ENCODE measurements at places on chromosomes 12 and 14.

DNA sequence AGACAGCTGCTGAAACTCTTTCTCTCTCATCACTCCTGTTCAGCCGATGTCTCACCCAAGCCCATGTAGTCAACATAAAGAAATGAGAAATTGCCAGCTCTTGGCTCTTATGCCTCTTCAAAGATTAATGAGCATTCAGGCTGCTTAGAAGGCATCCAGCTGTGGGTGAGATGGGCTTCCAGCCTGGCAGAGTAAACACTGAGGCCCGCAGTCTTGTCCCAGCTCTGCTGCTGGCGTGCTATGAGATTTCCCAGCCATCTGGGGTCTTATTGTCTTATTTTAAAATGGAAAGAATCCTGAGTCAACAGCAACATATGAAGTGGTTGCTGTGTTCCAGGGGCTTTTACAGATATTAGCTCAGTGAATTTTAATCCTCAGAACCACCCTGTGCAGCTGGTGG is 12.6 kb downstream of the RXYLT1 start:
- no peak for DNase-seq

DNA sequence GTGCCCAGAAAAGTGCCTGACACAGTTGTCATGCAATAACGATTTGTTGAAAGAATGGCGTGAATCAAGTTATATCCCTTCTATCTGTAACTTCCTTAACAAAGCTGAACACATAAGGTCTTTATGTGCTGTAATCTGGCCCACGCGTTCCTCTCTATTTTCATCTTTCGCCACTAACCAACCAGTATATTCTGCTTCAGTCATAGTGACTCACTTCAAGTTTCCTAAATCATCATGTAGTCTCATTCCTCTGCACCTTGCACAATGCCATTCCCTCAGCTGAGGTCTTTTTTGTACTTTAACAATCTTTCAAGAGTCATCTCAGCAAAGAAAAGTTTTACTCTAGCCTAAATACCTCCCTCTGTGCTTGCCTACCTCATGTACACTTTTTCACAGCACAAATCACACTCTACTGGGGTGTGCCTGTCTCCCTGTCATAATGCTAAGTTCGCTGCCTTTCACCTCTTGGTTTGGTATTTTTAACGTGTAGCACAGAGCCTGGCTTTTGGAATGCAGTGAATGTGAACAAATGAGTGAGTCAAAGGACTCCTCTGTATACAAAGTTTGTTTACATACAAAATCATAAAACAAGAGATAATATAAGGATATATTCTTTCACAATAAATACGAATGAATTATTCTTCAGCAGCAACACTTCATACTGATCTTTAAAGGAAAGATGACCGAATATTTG is 2.9 kb upstream of the CMAS start:
- DNase-seq: no peak

GRCh38 chr14:103112400-103113243 is 10.6 kb upstream of the TNFAIP2 start:
- no peak for DNase-seq

- DNase-seq: no peak
These were observed 24.9 kb downstream of the FCF1 start for GRCh38 chr14:74737753-74738325.

DNA sequence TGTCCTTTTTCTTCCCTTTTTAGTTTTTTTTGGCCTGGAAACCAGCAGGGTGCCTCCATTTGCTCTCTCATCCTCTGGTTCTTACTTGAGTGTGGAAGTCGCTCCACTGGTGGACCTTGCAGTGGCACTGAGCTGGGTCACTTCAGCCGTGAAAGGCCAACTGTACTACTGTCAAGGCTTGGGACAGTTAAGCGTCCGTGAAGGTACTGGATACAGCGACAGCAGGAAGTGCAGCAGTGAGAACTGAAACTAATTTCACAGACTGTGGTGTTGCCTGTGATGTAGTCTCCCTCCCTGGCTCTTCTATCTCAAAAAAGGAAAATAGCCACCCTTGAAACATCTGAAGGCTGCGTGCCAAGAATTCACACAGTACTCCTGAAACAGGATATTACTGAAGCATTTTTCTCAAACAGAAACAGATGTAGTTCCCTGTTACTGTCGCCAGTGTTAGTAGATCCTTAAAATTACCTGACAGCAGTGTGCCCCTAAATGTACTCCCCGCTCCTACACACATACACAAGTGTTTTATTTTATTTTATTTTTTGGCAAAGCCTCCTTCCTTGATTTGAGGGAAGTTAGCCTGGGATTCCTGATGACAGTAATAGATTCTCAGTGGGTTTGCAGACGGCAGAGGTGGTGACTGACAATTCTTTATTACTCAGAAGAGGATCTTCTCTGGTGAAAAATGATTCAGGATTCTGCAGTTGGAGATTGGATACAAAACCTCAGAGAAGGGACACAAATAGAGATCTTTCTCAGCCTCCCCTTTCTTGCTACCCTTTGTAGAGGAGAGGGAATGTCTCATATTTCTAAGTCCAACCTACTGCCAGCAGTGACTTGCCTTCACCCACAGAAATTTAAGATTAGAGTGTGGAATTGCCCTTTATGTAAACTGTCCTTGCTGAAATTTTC is 4.4 kb downstream of the SUSD6 start:
- DNase-seq: no peak

DNA sequence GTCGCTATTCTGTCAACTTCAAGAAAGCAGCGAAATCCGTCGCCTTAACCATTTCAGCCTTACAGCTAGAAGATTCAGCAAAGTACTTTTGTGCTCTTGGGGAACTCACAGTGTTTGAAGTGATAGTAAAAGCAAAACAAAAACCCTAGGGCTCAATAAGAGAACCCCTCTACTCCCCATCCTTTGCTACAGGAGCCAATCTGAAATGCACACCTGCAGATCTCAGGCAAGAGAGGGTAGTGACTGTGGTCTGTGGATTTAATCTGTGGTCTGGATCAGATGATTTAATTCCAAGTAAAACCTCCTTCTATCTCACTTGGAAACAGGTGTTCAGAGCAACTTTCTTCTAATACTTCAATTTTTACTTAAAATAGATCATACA is 422.9 kb upstream of the OR4E1 start:
- no peak for DNase-seq

- DNase-seq: no peak
These were observed 196.9 kb downstream of the KITLG start for GRCh38 chr12:88383405-88383804.

GRCh38 chr14:105979446-105979845 is 453.1 kb downstream of the TMEM121 start:
- no peak for DNase-seq

- DNase-seq: no peak
These were observed 101.2 kb upstream of the EGLN3 start for GRCh38 chr14:34051966-34052657.

- no peak for DNase-seq
These were observed 416.2 kb upstream of the CCDC196 start for GRCh38 chr14:66069830-66070541.

DNA sequence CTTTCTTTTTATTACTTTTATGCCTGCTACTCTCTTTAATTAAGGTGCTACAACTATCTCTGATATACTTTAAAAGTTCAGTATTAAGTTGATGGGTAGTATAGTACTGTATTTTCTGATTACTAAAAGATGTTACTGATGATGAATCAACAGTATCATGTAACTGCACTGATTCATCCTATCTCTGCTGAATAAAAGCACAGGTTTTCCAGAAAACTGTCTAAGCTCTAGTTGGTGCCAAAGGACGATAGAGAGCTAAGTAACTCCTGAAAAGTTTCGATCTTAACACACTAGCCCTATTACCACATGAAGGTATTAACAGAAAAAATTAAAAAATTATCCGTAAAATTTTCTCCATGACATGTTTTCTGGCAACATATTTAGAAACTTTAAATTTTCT is 2.1 kb downstream of the SCAF11 start:
- no peak for DNase-seq

DNA sequence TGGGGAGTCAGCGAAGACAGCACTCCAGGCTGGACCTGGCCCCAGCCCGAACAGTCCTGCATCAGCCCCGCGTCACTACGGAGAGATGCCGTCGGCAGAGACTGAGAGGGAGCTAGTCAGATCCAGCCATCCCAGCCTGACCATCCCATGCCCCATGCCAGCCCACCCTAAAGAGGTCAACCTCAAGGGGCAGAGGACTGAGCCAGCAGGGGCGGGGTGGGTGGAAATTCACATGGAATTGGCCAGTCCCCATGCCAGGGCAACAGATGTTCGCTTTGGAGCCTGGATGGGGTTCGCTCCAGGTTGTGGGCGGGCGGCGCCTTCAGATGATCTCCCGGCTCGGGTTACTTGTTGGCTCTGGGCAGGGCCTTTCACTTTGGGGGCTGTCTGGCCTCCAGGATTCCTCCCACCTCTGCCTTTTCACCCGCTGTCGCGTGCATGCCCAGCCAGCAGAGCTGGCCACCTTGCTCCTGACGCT is 154.3 kb downstream of the TSPAN9 start:
- no peak for DNase-seq

DNA sequence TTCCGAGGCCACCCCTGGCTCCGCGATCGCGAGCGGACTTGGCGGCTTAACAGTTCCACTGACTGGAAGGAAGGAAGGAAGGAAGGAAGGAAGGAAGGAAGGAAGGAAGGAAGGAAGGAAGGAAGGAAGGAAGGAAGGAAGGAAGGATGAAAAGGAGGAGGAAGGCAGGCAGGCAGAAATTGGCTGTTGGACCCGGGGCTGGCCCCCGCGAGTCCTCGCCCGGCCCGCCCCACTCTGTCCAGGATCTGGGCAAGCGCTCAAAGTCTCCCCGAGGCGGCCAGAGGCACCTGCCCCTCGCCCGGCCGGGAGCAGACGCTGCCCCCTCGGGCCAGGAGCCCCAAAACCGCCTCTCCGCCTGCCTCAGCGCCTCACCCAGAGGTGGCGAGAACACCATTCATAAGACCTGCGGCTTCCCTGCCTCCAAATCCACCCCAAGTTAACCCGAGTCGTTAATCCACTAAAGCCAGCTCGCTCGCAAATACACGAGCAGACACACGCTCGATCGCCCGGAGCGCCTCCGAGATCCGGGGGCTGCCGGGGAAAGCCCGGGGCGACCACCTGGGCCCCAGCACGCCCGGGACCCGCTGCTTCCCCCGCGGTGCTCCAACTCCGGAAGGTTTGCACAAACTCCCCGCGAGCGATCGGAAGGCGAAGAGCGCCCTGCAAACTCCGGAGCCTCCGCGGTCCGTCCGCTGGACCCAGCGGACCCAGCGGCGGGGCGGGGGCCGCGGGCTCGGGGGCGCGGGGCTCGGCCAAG is 844 bp downstream of the DPF3 start:
- DNase-seq: no peak

DNA sequence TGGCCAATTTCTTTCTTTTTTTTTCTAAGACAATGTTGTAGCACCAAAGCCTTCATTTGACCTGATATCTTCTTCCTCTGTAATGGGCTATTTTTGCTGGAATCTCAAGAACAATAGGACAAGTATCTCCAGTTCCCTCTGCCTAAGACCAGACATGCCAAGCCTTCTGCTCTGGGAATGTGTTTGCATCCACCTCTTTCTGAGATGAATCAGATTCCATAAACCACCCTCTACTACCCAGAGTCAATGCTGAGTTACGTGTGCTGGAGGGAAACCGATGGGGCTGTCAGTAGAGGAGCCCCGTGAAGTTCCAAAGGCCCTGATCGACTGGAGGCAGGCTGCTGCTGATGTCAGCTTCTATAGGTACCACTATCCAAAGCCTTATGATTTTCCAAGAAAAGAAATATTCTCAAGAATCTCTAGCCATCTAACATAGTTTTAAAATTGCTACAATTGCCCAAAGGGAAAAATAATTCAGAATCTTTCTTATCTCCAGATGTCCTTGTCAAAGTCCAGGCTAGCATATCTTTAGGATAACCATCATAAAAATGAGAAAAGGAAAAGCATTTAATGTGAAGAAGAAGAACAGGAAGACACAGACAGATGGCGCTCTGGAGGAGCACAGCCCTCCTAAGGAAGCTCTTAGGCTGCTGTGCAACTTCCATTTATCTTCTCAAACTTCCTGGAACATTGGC is 101.9 kb downstream of the SLC8A3 start:
- no peak for DNase-seq

DNA sequence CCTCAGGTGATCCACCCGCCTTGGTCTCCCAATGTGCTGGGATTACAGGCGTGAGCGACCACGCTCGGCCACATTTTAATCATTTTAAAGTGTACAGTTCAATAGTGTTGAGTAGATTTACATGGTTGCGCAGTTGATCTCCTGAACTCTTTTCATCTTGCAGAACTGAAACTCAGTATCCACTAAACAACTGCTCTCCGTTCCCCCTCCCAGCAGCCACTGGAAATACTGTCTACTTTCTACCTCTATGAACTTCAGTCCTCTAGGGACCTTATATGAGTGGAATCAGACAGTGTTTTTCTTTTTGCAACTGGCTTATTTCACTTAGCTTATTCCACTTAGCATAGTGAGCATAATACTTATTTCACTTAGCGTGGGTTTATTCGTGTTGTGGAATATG is 53.7 kb downstream of the KCTD10 start:
- no peak for DNase-seq

DNA sequence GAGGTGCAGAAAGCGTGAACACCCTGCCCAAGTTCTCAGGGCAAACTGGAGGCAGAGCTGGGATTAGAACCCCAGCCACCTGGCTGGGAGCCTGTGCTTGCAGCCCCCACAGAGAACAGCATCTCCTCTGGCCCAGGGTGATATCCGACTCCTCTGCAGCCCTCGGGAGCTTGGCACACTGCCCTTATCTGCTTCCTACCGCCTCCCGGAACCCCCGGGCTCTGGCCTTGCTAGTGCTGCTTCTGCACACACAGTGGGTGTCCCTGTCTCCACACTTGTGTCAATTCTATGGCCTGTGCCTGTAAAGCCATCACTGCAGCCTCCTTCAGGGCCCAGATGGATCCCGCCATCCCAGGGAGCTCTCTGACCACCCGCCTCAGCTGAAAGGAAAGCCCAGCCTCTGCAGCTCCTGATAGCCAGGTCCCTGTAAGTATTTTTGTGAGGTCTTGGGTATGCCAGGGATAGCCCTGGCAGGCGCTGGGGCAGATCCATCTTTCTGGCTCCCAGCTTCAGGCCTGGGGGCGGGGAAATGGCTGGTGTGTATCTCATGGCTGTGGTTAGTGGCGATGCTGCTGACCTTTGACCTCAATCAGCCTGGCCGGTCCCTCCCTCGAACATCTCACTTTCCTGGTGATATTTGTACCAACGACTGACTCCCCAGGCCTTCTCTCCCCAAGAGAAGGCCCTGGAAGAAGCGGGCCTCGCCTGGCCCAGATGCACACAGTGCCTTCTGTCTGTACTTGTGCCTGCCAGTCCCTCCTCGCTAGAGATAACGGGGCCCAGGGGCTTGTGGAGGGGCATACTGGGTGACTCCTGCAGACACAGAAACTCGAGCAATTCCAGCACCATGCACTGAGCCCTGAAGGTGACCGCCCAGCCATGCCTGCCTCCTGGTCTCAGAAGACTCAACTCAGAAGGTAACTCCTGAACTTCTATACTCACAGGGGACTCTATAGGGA is 183.8 kb downstream of the CALM1 start:
- no peak for DNase-seq

- no peak for DNase-seq
These were observed 22.5 kb downstream of the SH2B3 start for GRCh38 chr12:111428081-111428727.
